Omental fat pad (tissue), 4 donors: ENCODE measurements at places on chromosomes 3 and 15.

- DNase-seq: no peak
Observed at GRCh38 chr3:152466784-152467183, 198.1 kb downstream of the MBNL1 start.

- DNase-seq: no peak
Observed at GRCh38 chr15:39587731-39588530, 7.1 kb downstream of the THBS1 start.

DNA sequence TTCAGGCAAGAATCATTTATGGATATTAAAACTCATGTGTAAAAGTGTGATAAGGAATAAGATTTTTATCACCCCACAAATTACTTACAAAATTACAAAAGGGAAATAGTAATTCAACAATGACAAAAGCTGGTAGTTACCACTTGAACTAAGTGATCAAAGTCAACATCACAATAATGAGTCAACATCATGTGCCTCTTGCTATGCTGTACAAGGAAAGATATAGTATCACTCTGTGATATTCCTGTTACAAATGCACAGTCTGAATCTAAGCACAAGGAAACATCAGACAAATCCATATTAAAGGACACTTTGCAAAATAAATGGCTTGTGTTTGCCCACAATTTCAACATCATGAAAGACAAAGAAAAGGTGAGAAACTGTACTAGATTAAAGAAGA lies 90.5 kb upstream of the PLCL2 start:
- DNase-seq: no peak

GRCh38 chr15:81258455-81258854 lies 61.8 kb downstream of the IL16 start:
- DNase-seq: no peak

GRCh38 chr3:20743553-20744321 lies 557.7 kb upstream of the SGO1 start:
- no peak for DNase-seq

DNA sequence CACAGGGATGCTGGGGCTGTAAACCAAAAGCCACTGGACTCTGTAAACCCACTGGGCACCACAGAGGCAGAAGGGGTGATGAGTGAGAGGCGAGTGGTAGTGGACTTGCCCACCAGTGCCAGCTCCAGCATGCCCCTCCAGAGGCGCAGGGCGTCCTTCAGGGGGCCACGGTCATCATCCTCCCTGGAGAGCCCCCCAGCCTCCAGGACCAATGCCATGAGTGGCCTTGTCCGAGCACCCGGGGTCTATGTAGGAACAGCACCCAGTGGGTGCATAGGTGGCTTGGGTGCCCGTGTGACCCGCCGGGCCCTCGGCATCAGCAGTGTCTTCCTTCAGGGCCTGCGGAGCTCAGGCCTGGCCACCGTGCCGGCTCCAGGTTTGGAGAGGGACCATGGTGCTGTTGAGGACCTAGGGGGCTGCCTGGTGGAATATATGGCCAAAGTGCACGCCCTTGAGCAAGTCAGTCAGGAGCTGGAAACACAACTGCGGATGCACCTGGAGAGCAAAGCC lies at the start of gene BFSP2:
Gene BFSP2, plus strand, starts transcription at position 51 of the 510 bp plus-strand sequence. Its CDS starts 28 bp downstream, at position 79.
- no peak for DNase-seq

GRCh38 chr15:64151727-64152506 lies at the start of gene SNX22:
SNX22 (plus strand) TSS chr15:64151731; CDS start chr15:64151776, 45 bp downstream.
- DNase-seq: no peak

DNA sequence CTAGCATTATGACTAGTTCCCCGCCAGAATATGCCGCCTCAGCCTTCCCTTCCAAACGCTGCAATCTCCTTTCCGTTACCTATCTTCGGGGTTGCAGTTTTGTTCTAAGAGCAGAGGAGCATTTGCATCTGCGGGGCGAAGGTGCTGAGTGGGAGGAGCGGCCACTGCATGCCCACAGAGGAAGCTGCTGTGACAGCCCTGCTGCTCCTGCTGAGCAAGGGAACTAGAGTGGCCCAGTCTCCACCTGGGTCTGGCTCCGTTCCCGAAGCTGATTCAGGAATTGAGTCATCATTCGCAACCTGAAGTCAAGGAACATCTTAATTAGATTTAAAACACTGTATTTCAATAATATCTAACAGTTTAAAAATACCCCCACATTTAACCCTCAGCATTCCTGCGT lies 98.2 kb upstream of the TJP1 start:
- DNase-seq: no peak

GRCh38 chr15:62807539-62808130 lies 234.9 kb upstream of the TPM1 start:
- no peak for DNase-seq

DNA sequence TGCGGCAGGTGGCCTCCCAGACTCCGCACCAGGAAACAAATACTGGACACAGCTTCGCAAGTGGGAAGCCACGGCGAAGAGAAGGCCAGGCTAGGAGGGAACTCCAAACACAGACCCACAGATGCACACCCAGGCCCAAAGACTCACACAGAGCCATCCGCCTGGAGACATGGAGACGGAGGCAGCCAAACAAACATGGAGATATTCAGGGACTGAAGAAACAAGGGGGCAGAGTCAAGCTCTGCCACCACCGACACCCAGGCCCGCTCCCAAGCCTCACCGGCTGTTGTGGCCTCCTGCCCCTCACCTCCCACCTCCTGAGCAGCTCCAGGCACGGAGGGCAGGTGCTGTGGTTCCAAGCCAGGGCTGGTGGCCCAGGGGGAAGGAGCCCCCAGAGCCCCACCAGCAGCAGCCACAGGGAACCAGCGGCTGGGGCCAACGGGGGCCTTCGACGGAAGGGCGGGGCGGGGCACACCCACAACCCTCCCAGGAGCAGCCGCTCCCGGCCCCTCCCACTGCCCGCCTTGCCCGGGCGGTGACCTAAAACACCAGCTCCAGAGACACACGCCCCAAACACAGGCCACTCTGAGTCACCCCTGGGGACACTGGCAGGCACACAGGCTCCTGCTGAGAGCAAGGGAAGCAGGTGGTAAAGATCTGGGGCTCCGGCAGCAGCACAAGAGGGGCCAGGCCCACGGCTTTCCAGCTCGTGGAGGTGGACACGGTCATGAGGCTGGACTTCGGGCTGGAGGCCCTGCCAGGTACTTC lies 31.9 kb downstream of the TNK2 start:
- DNase-seq: no peak

DNA sequence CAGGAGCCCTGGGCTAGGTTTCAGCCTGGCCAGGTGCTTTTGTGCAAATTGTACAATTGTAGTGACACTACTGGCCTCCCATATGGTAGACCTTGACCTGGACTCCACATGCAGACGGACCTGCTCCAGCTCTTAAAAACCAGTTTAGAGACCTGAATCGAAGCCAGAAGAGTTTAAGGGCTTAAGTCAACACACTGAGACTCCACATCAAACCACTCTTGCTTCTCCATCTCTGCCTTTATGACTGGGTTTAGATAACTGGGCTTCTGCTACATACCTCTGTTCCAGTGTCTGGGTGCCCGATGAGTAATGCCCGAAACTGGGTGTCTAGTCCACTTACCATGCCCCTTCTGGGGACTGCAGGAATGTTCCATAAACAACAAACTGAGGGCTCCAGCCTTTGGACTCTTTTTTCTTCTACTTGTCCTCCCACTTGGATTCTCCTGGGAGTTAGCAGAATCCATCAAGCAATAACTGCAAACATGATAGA lies 32.8 kb downstream of the TMEM212 start:
- no peak for DNase-seq

DNA sequence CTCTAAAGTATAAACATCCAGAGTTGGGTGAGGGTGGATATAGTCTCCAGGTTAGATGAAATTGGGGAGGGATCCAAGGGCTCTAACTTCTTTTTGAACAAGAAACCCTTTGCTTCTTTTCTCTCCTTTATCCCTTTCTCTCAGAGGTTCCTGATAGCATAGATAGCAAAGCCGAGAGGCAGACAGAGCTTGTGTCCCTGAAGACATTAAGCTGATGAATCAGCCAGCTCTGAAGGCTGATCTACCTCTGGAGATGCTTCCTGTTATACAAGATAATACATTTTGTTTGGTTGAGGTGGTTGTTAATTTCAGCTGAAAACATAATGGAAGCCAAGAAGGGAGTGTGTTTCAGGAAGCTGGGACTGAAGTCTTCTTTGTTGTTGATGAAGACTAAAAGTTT lies 193.2 kb downstream of the PDCD6IP start:
- no peak for DNase-seq

DNA sequence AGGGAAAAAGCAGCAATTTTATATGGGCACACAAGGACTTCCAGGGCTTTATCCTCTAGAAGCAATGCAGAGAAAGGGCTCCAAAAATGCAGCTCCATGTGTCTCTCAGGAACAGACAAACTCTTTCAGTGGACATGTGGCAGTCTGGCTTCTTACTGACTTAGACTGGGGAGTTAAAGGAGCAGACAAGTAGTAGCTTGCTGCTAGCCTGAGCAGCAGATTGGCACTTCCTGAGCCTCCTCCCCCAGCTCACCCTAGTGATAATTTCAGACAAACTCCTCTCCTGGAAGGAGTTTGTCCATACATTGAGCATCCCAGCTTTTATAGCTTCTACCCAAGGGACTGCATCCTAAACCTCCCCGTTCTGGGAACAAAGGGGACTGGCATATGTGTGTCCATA lies 101.7 kb upstream of the MANF start:
- DNase-seq: no peak

- DNase-seq: no peak
Observed at GRCh38 chr3:103609472-103609871, 1174.7 kb downstream of the ZPLD1 start.

DNA sequence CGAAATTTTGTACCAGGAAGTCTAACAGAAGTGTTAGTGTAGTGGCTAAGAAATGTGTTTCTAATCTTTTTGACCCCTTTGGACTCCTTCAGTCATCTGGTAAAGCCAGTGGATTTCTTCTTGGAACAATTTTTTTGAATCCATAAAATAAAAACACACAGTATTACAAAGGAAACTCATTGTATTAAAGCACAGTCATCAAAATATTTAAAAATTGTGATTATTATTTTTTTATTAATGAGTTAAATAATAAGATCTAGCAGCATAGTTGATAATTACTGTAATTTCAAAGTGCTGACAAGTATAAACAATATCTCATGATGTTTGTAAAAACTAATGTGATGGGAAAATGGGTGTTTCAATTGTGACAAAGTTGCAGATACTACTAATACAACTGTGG lies 72.2 kb upstream of the LRRC3B start:
- no peak for DNase-seq

GRCh38 chr15:27218426-27218825 lies 247.4 kb downstream of the GABRG3 start:
- no peak for DNase-seq

- no peak for DNase-seq
Observed at GRCh38 chr3:156253150-156253549, 132.8 kb downstream of the KCNAB1 start.

GRCh38 chr3:62926494-62926893 lies 51.3 kb upstream of the CADPS start:
- no peak for DNase-seq
